ENCODE measurements at places on chromosomes 12 and 14.
A peak's percentile ranks its signal among the peaks of the same experiment; 100 is the strongest.

- no peak for DNase-seq
Measured at GRCh38 chr14:104528496-104528895, 51.1 kb upstream of the C14orf180 start.

DNA sequence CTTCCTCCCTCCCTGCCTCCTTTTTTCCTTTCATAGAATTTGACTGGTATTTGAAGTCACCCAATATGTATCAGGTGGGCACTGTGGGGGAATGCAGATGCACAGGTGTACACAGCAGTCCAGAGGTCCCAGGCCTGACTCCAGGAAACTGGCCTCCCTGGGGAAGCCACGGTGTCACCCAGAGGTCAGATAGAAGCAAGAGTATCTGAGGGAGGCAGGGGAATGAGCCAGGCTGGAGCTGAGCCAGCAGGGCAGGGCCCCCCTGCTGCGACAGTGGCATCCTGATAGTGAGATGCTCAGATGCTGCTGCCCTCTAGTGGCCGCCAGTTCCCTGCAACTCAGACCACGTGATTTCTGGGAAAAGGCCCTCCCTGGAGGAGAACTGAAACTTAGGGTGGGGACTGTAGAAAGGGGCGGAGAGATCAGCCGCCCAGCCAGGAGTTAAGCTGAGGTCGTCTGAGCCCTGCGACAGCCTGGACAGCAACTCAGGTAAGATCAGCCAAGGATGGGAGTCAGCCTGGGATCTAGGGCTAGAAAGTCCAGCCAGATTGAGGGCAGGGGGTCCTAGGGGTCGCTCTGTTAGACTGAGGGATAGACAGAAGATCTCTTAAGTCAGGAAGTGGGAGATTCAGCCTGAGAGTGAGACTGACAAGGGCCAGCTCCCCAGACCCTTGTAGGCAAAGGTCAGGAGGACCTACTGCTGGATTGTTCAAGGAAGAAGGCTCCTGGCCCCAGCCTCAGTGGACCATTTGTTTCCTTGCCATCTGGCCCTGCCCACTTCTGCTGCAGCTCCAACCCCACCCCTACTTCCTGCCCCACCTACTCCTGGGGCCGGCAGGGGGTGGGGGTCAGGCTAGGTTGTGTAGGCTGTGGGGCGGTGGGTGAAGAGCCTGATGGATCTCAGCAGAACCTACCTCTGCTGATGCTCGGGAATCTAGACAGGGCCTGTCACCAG is at the start of gene IRF9:
Gene IRF9, plus strand, starts transcription at position 416 of the 955 bp plus-strand sequence. CDS start 880 bp downstream, outside the sequence.
- peak; percentile 98 for DNase-seq

DNA sequence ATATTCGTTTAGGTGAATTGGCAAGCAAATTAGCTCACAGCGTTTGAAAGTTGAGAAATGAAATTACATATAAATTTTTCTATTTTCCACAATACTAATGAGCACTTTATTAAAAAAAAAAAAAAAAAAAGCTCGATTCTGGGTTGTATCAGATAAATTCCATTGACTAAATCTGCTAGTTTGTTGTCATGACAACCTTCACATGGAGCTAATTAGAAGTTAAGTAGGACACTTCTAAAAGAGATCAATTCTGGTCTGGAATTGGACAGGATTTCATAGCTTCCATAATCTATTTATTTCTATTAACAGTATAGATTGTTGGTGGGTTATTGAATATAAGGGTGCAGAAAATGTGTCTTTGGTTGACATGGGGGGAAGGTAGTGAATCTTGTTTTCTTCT is 85.5 kb upstream of the NEDD1 start:
- DNase-seq: no peak

DNA sequence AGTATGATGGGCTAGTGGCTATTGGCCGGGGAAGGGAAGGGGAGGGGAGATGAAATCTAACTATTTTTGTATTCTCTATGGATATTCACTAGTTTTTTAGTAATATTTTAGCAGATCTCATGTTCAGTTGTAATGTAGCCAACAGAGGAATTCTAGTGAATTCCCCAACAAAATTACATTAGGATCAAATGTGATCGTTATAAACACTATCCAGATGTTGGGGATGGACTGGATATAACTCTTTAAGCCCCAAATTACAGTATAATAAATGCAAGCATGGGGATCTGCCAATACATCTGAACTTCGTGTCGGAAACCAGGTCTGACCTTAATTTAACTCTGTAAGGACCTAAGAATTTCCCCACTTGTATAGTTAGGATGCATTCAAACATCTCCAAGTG is 21.5 kb downstream of the LLPH start:
- no peak for DNase-seq

DNA sequence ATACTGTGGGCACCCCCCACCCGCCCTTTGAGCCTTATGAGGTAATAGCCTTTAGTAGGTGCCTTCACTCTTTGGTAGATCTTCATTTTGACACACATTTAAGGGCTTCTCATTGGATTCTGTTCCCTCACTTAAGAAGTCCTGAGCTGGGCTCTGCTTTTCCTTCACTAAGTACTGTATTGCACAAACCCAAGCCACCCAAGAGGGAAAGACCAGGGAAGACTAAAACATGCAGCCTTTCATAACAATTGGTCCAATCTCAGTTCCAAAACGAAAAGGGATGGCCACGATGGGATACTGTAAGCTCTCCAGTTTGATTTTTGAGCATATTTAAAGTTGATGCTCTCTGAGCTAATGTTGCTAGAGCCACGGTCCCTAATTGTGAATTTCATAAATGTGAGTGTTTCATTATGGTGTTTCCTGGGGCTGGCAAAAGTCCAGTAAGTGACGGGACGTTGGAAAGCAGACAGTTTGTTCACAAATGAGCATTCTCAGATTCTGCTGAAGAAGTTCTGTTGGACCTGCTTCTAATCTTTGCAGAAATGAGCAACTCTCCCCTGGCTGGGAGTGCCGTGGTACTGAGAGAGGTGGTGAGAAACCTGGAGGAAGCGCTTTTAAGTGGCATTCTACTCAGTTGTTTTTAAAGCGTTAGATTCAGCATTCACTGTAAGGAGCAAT is 9.4 kb downstream of the SSPN start:
- no peak for DNase-seq

DNA sequence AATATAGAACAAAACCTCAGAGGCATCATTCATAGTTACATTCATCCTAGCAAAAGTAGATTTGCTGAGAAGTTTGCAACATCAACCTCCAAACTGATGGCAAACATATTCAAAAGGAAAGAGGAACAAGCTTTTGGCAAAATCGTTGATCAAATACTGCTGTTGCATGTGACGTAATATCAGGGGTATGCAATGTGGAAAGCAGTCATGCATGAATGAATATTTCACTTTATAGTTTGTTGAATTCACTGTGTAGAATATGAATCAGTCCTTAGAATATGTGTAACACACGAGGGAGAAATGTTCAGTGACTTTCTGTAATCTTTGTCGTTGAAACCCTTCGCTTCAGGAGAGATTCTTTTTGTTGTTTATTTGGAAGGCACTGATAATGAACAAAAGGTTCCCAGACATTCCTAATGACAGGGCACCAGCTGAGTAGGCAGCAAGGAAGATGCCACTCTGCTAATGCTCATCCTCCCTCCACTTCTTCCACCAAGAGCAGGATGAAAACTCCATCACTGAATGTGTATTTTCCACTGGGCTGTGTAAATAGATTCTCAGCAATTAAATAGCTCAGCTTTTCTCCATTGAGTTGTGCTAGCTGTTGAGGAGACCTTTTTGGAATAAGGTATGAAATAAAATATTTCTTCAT is 126.1 kb downstream of the PELI2 start:
- no peak for DNase-seq

GRCh38 chr14:56004786-56005185 is 113.4 kb upstream of the PELI2 start:
- peak; percentile 69 for DNase-seq

DNA sequence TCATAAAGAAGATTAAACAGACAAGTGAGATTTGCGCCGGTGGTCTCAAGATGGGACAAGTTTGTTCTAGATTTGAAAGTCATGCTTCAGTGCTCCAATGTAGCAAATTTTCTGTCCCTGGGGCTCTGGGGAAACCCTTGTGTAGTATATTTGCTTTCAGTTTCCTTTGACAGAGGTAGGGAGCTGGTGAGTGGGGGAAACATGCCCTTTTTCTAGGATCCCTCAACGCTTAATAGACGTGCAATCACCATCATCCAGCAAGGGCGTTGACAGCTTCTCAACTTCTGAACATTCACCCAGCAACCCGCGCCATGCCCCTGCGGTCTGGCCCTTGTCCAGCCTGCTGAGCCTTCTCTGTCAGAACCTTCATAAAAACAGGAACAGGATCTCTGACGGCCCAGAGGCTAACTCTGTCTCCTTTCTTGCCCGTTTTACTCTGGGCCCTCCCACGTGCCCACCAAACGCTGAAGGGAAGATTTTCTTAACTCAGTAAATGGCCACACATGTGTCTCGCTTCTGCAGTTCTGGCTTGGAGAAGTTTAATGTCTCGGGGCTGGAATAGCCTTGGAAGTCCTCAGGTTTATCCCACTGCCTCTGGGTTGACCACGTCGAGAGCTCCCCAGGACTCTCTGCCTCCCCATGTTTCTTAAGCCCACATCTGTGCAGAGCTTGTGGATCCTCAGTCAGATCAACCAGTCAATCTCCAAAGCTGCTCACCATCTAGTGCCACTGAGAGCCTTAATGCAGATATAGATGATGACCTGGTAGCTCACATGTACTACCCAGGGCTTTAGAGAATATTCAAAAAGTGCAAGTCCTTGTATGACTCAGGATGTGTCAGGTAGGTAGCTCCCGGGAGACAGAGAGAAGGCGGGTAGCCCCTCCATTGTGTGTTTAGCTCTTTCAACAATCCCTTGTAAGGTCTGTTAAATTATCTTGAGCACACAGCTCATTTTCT is 58.1 kb upstream of the CCND2 start:
- DNase-seq: peak; percentile 85

GRCh38 chr12:123270214-123271000 is 1.2 kb downstream of the CDK2AP1 start:
- DNase-seq: peak; percentile 30

- DNase-seq: no peak
Measured at GRCh38 chr12:78580296-78580695, 284.3 kb upstream of the SYT1 start.

- no peak for DNase-seq
Measured at GRCh38 chr12:63869656-63870055, 25.2 kb downstream of the SRGAP1 start.

DNA sequence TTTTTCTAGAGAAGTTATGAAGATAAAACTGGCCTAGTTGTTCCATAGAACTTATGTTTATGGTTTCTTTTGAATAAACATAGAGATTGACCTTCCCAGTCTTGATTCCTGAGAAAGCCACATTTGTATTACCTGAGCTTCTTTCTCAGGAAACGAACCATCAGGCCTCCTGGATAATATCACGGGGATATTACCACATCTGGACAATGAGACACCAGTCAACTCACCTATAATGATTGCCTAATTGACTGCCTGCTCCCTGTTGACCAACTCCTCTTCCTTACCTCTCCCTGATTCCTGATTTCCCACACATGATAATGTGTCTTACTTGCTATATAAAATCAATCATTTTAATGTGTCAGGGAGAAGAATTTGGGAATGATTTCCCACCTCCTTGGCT is 822.7 kb downstream of the LRFN5 start:
- no peak for DNase-seq

GRCh38 chr12:49198431-49199155 is 9.7 kb upstream of the TUBA1A start:
- no peak for DNase-seq

DNA sequence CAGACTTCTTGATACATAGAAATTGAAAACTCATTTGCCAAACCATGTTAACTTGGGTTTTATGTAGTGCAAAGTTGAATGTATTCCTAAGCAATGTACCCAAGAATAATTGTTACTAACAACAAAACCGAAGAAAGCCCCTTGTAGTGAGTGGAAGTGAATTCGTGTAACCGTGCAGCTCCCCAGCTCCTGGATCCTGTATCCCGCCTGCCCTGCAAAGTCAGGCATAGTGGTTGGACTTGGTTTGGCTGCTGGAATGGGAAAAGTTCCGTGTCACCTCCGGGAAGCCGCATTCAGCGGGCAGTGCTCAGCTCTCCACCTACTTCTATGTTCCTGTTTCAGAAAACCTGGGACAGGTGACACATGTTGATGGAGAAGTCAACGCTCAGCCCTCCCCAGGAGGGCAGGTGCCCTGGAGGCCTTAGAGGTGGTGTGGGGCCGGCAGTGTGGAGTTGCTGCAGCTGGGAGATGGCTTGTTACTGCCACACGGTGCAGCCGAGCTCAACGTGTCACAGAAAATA is 29.2 kb upstream of the C14orf180 start:
- no peak for DNase-seq

DNA sequence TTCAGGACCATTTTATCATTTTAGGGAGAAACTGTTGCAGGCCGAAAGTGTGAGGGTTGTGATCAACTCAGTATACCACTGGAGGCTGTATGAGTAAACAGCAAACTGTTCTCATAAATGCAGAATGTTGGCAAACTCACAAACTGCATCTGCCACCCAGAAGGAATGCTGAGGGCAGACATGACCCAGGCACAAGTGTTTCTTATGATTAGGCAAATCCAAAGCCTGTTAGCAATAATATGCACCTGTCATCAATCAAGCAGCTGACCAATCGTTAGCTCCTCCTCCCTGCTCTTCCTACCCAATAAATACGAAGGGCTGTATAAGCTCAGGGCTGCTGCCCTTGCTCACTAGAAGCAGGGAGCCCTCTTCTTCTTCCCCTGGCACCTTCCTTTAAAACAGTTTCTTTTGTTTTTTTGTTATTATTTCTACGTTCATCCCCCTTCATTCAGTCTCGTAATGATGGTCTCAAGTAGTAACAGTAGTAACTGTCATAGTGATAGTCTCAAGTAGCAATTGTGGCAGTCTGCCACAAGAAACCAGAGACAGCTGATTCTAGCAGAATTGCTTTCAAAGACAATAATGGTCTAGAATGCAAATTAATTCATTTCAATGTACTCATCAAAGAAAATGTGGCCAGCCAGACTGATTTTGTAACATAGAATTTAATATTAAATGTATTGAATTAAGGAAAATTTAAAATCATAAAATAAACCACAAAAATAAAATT is 15.2 kb upstream of the CCDC175 start:
- DNase-seq: no peak

DNA sequence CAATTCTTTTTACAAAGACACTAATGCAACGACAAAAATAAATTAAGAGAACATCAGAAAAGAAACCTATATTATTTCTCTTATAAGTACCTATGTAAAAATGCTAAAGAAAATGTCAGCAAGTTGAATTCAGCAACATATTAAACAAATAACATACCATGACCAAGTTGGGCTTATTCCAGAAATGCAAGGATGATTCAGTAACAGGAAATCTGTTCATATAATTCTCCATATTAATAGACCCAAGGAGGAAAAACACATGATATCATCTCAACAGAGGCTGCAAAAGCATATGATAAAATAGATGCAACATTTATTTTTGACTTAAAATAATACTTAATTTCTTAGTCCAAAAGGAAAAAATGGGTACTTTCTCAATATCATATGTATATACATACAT is 25.1 kb upstream of the GPHB5 start:
- no peak for DNase-seq

- DNase-seq: peak; percentile 84
Measured at GRCh38 chr12:122293081-122293480, 26.8 kb upstream of the VPS33A start.

Measured in GM12865 (cell line).